ENCODE measurements at places on chromosomes 3 and 15.

DNA sequence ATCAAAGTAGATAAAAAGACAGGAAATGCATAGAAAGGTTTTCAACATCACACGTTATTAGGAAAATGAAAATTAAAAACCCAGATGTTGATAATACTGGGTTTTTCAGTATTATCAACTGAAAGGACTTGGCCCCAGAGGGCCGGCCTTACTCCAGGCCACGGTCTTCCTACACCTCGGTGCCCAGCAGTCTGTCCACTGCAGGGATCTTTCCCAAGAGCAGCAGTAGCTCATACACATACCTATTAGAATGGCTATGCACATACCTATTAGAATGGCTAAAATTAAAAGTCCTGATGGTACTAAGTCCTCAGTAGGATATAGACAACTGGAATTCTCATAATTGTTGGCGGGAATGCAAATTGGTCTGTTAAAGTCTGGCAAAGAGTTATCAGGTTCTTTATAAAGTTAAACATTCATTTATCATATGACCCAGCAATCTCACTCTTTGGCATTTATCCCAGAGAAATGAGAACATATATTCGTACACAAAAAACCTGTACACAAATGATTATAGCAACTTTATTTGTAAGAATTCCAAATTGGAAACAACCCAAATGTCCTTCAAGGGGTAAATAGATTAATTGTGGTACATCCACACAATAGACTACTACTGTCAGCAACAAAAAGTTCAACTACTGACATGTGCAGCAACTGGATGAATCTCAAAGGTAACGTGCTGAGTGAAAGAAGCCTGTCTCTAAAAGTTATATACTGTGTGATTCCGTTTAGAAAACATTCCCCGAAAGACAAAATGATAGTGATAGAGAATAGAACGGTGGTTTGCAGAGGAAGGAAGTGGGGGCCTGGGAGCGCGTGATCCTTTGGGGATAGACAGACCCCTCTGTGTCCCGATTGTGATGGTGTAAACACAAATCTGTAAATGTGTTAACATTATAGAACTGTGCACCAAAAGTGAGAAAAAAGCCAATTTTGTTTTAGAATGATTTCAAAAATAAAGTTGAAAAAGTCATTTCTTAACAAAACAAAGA lies 62.3 kb downstream of the MCTP2 start:
- no peak for DNase-seq

GRCh38 chr15:77497942-77498361 lies 77.3 kb downstream of the HMG20A start:
- no peak for DNase-seq

DNA sequence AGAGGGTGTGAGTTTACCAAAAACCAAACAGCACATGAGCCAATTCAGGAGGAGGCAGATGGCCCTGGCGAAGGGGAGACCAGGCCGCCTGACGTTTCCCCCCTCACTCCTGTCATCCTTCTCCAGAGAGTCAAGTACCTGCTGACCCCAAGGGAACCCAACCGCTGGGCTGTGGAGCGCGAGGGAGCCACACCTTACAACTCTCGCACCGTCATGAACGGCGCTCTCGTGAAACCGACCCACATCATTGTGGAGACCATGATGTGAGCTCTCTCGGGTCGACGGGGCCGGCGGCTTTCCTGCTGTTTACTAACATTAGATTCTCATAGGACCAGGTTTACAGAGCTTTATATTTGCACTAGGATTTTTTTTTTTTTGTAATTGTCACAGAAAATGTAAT lies 55.4 kb downstream of the GRIP2 start:
- DNase-seq = no peak

DNA sequence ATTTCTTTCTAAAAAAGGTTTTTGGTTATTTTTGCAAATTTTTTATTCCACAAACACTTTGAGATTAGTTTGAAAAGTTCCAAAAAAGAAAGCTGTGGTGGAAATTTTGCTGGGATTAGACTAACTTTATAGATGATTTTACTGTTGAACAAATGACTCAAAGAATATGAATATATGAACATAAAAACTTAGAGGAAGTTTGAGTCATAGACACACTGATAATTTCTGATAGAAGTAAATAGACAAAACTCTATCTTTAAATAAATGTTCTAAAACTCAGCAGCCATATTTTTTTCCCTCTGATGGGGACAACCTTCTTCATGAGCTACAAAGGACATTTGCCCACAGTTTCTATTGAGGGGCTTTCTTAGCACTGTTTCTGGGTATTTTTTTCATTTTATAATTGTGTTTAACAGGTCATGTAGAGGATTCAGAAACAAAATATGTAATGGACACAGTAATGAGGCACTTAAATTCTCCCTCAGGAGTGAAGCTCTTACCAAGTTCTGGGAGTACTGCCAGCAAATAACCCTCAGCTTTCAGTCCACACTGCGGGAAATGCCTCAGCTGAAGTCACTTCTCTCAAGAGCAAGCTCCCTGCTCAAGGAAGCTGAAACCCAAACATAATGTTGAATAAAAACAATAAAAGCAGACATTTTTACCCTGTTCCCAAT lies 157.6 kb downstream of the NFKBIZ start:
- DNase-seq = no peak
